ENCODE measurements at places on chromosomes 5 and 9.

DNA sequence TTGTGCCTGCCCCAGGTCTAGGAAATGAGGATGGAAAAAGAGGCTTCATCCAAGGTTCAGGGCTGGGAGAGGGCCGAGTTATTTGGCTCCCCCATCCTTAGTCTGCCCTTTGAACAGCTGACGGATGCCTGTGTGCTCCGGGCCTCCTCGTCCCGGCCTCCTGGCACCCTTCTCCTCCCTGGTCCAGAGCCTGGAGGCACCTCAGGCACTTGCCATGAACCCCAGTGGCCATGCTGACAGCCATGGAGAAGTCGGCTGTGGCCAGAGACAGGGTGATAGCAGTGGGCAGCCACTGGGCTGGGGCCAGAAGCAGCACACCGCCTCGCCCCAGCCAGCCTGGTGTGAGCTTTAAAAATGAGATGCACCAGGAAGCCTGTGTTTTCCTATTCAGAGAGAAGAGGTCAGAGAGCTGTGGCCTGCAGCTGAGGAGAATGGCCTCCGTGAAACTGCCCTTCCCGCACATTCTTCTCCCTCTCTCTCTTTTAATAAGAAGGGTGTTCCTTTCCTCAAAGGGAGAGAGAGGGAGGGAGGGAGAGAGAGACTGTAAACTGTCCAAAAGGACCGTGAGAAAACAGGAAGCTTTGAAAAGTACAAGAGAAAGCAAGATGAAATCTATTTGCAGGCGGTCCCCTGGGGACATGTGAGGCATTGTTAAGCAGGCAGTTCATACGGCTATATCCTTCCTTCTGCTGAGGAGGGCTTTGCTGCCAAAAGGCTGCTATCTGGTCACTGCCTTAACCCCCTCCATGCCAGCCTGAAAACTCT is 55.3 kb downstream of the ZNF366 start:
- no peak for DNase-seq

DNA sequence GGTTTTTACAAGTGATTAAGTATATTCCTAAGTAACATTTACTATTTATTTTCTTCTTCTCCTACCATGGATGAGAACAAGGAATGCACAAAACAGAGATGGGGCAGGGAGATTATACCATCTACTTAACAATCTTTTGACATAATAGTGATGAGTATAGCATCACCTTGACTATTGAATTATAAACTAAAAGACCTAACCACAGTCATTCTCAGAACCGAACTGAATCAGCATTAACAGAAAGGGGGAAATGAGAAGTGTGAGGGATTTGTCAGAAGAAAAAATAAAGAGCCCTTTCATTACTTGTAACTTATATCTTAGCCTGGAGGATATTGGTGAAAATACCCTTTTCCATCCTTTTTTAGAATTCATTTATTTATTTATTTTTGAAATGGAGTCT is 21.9 kb downstream of the OR2Y1 start:
- DNase-seq, result no peak

DNA sequence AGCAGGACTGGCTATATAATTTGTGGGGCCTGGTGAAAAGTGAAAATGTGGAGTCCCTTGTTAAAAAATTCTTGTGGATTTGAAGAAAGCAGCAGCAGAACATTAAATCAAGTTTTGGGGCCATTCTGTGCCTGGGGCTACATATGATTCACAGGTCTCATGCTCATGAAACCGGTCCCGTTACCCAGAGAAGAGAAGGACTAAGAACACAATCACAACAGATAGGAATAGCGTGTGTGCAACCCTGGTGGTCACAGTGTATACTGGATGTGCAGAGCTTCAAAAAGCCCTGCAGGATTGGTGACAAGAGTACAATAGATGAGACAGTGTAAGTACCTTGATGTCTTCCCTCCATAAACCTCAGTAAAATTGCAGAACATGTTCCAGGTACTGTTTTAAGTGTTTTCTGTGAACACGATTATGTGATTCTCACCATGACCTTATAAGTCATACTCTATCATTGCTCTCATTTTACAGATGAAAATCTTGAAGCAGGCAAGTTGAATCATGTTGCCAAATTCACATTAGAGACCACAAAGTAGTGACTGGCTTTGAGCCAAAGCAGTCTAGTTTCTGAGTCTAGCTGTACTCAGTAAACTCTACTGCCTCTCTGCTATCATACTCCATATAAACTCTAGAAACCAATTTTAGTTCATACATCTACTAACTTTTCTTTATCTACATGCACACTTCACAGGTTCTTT is 636.5 kb downstream of the TAF11L14 start:
- DNase-seq, result no peak

DNA sequence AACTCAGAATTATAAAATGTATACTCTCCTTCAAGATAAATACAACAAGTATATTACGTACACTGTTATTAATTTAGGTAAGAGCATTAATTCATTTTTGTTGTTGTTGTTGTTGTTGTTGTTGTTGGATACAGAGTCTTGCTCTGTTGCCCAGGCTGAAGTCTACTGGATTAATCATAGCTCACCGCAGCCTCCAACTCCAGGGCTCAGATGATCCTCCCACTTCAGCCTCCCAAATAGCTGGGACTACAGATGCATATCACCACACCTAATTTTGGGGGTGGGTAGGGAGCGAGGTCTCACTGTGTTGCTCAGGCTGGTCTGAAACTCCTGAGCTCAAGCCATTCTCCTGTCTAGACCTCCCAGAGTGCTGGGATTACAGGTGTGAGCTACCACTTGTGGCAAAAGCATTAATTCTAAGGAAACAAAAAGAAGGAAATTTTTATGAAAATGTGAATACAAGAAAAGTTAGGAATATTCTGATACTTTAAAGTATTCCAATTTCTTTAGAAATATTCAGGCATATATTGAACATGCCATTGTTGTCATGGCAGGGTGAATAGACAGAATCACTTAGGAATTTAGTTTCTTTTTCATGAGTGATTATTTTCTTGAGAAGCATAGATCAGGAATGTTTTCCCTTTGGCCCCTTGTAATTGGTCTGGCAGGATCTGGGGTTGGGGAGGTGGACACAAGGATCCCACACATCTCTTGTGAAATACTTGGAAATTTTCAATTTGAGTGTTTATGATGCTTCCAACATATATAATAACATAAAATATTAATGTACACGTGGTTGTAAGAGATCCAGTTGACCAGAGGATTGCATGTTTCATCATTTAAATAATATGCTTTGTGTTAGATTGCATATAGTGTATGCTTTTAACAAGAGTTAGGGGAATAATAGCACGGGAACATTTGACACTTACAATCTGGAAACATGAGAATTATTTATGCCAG is 263.6 kb downstream of the FANCC start:
- DNase-seq, result no peak

DNA sequence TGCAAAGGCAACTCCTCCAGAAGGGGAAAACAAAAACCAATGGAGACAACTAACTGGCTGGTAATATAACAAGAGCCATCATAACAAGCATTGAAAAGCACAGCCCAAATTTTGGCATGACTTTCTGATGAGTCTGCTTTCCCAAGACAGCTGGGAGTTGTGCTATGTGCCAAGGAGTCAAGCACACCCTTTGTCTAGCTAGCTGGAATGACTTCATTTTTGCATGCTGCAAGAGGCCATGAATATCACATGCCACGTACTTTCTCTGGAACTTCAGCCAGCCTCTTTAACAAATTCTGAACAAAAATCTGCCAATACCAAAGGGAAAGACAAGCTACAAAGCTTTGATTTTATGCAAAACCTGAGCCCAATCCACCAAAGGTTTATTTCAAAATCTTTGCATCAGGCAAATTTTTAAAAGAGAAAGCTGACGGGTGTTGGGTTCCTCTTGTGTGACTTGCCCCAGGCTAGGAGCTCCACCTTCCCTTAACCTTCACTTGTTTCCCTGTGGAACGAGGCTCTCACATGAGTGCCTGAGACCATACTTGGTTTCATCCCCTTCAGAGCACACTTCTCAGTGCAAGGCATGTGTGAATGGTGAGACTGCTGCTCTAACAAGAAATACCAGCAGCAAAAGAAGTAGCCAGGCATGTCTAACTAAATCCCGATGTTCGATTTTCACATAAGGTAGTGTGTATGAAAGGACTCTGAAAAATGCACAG is 47.3 kb downstream of the S1PR3 start:
- DNase-seq, result no peak

GRCh38 chr5:143101725-143102386 is 301.6 kb downstream of the NR3C1 start:
- DNase-seq, result no peak

DNA sequence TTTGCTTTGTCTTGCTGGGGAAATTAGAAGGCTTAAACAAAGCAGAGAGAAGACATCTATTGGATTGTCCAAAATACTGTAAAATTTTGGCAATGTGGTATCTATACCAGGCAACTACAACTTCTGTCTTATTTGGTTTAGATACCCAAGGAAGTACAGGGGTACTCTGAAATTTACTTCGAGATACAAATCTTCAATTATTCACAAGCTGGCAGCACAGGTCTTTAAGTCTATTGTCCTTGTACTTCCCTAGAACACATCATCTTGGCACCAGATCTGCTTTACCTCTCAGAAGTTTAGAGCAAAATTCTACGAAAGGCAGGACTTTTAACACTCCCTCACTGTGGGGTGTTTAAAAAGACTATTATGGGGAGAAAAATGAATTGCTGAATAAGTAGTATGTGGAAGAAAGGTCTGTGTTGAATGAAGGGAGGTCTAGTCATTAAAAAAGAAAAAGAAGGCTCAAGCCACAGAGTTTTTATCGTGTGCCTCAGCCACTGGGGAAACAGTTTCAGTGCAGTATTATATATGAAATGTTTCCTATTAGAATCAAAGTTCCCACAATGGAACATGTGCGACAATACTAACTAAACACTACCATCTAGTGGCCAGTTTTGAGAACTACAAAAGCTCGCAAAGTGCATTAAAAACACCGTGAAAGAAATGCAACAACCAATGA is 93.7 kb downstream of the PDE4D start:
- peak; percentile 76 for DNase-seq

DNA sequence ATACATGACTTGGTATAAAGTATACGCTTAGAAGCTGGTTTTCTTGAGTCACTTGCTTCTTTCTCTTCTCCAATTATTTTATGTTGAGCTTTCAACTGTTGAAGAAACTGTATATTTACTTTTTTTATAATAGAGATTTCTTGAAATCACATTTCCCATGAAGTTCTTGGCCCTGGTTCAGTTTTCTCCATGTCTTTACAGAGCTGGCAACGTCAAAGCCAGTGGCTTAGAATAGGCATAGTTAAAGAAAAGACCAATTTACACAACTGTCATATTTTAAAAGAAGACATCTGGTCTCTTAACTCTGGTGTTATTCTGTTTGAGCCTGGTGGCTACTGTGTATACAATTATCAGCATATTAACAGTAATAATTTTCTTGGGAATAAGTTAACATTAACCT is 1249.3 kb downstream of the CDH12 start:
- no peak for DNase-seq

- no peak for DNase-seq
These were observed 69.9 kb downstream of the ADGRV1 start for GRCh38 chr5:90628492-90628891.

DNA sequence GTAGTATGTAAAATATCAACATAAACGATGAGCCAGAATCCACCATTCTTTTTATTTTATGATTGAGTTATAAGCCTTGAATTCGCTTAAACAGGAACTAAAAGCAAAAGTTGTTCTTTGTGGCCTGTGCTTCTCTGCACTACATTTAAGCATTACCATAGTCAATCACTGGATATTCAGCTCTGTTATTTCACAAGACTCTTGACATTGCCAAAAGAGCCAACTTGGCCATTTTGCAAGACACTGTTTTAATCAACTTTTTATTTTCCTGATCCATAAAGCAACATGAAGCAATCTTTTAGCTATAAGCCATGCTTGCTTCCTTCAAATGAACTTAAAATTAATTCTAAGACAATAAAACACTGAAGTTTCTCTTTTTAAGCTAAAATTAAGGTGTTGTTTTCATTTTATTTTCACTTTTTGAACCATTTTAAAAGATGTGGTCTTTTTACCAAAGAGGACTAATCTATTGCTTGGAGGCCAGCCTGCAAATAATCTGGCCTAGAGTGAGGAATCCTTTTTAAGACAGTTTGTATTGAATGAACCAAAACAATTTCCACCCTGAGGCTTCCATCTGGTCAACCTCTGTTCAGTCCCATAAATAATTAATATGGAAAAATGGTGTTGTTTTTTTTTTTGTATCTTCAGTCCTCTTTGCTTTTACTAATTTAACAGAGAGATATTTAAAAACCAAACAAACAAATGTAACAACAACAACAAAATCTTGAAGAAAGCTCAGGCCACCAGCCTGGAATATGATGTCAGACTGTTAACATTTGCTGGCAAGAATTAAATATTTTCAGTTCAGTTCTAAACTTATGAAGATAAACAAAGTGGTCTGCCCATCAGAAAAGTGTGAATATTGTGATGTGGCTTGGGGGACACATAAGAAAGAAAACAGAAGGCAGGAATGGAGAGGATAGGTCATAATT is 274.4 kb downstream of the MARCHF11 start:
- no peak for DNase-seq

DNA sequence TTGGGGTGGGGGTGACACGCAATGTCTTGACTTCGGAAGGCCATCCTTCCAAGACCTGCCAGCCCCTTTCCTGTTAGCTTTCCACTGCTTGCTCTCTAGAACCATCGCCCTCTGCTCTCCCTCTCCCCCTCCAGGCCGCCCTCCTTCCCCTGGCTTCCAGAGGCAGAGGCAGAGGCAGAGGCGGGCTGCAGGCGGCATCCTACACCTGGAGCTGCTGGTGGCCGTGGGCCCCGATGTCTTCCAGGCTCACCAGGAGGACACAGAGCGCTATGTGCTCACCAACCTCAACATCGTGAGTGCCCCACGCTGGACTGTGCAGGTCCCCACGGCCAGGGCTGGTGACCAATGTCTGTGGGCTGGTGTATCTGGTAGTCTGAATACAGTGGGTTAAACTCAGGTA is 2.0 kb downstream of the ADAMTS13 start:
- no peak for DNase-seq

DNA sequence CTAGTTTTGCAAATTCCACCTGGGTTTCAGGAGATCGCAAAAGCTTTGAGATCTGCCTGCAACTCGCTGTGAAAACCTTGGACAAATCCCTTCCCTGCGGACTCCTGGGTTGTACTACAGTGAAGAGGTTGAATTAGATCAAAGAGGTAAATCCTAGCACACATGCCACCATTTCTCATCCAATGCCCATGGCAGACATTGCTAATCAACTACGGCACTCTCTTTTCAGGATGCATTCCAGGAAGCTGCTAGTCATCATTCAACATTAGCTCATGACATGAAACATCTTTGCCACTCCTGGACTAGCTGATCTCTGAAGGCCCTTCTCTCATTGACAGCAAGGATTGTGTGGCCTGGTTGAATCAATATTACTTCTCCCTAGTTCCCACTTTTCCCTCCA is 46.1 kb downstream of the PCDH1 start:
- DNase-seq, result no peak

GRCh38 chr5:57683036-57683630 is 200.5 kb upstream of the ACTBL2 start:
- no peak for DNase-seq

DNA sequence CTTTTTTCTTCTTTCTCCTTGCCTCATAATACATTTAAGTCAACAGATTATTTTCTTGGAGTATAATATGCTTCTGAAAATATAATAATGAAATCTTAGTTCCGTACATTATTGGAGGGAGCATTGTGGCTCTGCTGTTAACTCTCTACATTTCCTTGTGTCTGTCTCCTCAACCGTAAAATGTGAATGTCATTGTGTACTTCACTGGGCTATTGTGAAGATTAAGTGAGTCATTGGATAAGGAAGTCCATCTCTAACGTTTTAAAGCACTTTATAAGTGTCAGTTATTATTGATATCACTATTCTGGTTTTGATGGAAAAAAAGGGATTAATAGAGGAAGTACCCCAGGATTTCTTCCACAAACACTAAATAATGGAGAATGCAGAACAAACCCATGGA is 304.5 kb upstream of the RFX3 start:
- DNase-seq, result no peak

- peak; percentile 75 for DNase-seq
These were observed 99.5 kb upstream of the LMX1B start for GRCh38 chr9:126514037-126514821.

Data from hematopoietic multipotent progenitor cell treated with erythropoietin and hydrocortisone succinate and interleukin-3 and kit ligand, for 6 days (in vitro differentiated cells).